ENCODE measurements at places on chromosomes 16 and 17.
A peak's percentile ranks its signal among the peaks of the same experiment; 100 is the strongest.

GRCh38 chr16:84040823-84041820 lies 1.5 kb downstream of the SLC38A8 start:
- DNase-seq, result no peak

GRCh38 chr16:76729525-76729924 lies 452.3 kb downstream of the CNTNAP4 start:
- no peak for DNase-seq

DNA sequence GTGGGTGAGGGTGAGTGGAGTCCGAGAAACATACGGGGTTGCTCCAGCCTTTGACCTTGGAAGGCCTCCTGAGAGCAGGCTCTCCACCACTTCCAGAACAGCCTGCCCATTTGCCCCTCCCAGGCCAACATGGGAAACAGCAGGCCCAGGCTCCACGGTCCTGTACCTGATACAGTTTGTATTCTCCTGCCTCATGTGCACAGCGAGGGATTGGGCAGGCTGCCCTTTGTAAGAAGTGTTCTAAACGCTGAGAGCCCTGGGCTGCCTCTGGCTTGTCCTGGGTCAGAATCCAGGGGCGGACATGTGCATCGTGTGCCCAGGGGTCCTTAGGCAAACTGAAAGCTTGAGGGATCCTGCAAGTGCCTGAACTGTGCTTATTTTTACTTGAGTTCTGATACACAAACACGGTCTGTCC lies 3.4 kb upstream of the CBX2 start:
- no peak for DNase-seq

GRCh38 chr17:15023589-15024336 lies 241.4 kb downstream of the PMP22 start:
- no peak for DNase-seq

- DNase-seq, result no peak
Observed at GRCh38 chr17:61040666-61041065, 359.0 kb upstream of the TBX2 start.

GRCh38 chr17:59492091-59492451 lies 73.3 kb upstream of the DHX40 start:
- no peak for DNase-seq

GRCh38 chr16:66604376-66605176 lies at the start of gene CMTM3:
TSS of gene CMTM3 (plus strand) at chr16:66604704. CDS start at chr16:66604806, 102 bp downstream.
- DNase-seq, result peak; percentile 44

GRCh38 chr17:2172077-2172851 lies 117.4 kb downstream of the HIC1 start:
- no peak for DNase-seq

DNA sequence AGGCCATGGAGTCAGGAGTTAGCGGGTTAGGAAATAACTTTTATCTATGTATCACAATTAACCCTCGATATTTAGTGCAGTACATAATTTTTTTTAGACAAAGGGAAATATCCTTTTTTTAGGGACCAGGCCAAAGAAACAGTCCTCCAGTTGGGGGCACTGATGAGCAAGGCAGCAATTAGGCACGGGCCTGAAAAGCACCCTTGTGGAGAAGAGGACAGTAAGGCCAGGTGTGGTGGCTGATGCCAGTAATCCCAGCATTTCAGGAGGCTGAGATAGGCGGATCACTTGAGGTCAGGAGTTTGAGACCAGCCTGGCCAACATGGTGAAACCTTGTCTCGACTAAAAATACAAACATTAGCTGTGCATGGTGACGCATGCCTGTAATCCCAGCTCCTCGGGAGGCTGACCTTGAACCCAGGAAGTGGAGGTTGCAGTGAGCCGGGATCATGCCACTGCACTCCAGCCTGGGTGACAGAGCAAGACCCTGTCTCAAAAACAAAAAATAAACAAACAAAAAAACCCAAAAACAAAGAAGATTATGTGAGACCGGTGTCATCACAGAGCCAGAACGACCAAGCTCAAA lies 158.3 kb upstream of the NOL11 start:
- DNase-seq, result no peak

- no peak for DNase-seq
Observed at GRCh38 chr16:17013038-17013437, 457.7 kb downstream of the XYLT1 start.

DNA sequence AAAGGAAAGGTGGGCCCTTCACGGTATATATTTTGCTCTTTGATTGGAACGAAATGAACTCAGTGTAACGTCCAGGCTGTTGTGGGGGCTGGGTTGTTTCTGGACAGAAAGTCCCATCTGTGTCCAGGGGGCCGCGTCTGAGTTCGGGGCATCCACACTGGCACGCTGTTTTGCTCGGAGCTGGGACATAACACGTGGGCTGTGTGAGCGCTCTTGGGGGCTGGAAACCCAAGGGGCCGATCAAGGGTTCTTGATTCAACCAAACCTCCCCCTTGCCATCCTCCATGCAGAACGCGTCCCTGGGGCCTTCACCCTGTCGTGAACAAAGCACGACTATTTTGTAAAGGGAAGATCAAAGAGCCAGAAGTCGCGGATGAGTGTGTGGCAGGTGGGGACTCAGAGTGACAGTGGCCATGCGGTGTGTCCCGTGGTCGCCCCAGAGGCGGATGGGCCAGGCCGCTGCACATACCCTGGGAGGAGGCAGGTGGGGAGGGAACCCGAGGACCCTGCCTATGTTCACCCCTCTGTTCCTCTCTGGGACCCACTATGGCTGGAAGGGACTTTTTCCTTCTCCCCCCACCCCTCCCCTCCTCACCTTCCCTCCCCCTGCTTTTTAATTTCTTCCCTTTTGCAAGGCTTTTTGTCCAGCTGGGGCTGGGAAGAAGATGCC lies 387.2 kb downstream of the SEC14L1 start:
- DNase-seq, result no peak

DNA sequence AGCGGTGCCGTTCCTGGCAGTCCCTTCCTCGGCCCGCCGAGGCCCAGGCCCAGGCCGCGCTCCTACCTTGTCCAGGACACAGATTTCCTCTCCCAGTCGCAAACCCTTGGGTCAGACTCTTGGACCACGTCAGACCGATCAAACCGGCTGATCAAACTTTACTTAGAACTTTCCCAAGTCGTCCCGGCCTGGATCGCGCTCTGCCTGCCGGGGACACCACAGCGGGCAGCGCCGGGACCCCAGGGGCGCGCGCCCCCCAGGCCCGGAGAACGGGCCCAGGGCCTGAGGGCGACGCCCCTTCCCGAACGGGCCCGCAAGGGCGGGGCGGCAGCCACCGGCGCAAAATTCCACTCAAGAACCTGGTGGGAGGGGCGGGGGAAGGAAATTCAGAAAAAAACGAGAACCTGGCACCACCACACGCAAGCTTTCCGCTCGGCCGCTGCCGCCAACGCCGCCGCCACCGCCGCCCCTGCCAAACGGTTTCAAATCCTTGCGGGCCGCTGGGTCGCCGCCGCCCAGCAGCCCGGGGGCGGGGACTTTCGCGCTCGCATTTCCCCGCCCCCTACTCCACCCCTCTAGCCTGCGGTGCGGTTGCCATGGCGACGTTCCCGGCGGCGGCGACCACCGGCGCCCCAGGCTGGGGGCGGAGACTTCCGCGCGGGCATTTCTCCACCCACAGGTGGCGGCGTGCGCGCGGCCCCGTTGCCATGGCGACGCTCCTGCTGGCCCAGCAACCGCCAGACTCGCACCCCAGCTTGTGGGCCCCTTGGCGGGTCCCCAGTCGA lies at the start of gene CEP112:
CEP112 (minus strand) TSS at position 541 of the 785 bp plus-strand sequence.
- DNase-seq, result peak; percentile 59

DNA sequence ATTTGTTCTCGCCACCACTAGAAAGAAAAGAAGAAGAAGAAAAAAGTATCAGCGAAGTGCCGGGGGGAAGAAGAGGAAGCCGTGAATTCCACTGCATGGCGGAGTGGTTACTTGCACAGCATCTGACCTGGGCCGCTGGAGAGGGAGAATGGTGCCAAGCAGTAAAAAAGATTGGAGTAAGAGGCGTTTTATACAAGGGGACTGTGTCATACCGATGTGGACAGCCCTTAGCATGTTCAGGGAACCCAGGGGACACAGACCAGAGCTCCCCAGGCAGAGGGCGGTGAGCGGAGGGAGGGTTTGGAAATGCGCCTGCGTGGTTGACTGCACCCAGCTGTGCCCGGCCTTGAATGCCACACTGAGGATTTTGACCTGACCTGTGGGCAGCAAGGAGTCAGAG lies 52.8 kb downstream of the PLXDC1 start:
- no peak for DNase-seq

- DNase-seq, result no peak
Observed at GRCh38 chr16:69424935-69425784, 741 bp downstream of the CYB5B start.

- DNase-seq, result peak; percentile 69
Observed at GRCh38 chr17:1724351-1724868, at the start of gene WDR81. TSS of gene WDR81 (plus strand) at chr17:1724704. CDS start at chr17:1724960, 256 bp downstream.

GRCh38 chr17:8776248-8776647 lies 17.9 kb upstream of the SPDYE4 start:
- no peak for DNase-seq

DNA sequence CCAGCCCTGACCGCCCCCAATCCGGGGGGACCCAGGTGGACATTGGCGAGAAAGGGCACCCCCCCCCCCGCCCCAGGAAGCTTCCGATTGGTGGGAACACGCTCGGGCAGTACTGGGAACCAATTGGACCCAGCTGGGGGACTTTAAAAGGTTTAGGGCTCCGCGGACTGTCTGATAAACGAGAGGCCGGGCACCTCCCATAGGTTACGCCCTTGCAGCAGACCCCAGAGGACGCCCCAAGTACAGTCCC lies 245 bp downstream of the TMEM256 start:
- no peak for DNase-seq

- DNase-seq, result no peak
Observed at GRCh38 chr17:56142781-56143180, 10.5 kb upstream of the ANKFN1 start.

- DNase-seq, result no peak
Observed at GRCh38 chr17:6057562-6057961, 12.6 kb upstream of the WSCD1 start.

- DNase-seq, result no peak
Observed at GRCh38 chr16:89779909-89780305, 36.5 kb downstream of the FANCA start.

- no peak for DNase-seq
Observed at GRCh38 chr17:82823004-82823403, 16.8 kb downstream of the ZNF750 start.

- DNase-seq, result peak; percentile 3
Observed at GRCh38 chr16:14354561-14355351, 275.3 kb downstream of the PARN start.

GRCh38 chr17:78974635-78975591 lies 4.8 kb downstream of the LGALS3BP start:
- no peak for DNase-seq

- DNase-seq, result no peak
Observed at GRCh38 chr16:70582280-70582978, 58.8 kb downstream of the SF3B3 start.

DNA sequence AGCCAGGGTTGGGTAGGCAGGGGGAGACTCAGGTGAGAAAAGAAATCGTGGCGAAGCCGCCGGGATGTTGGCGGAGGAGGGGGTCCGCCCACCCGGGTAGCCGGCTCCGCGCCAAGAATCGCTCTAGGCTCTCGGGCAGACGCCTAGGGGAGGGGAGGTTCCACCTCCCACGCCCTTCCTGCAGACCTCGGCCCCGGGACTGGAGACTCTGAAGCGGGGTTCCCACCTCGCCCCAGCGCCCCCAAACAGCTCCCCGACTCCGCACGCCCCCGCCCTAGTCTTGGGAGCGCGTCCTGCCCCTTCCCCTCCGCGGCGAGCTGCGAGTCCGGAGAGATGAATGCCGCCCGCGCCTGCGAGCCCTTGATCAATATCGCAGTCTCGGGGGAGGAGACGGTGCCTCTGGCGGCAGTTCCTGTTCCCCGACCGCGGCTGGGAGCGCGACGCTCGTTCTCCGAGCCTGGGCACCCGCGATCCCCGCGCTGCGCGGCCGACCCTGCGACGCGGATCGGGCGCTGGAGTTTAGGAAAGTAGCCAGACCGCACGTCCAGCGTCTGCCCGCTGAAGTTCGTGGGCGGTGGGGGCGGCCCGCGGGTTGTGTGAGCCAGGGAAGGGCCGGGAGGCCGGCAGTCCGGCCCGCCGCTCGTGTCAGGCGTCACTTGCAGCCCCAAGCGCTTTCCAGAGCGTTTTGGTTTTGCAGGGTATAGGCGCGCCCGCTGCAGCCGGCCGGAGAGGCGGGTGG lies 790 bp downstream of the CRHR1 start:
- DNase-seq, result no peak

- DNase-seq, result no peak
Observed at GRCh38 chr16:81716478-81717225, 62.4 kb upstream of the PLCG2 start.

- no peak for DNase-seq
Observed at GRCh38 chr16:72473631-72474030, 301.7 kb upstream of the PMFBP1 start.

DNA sequence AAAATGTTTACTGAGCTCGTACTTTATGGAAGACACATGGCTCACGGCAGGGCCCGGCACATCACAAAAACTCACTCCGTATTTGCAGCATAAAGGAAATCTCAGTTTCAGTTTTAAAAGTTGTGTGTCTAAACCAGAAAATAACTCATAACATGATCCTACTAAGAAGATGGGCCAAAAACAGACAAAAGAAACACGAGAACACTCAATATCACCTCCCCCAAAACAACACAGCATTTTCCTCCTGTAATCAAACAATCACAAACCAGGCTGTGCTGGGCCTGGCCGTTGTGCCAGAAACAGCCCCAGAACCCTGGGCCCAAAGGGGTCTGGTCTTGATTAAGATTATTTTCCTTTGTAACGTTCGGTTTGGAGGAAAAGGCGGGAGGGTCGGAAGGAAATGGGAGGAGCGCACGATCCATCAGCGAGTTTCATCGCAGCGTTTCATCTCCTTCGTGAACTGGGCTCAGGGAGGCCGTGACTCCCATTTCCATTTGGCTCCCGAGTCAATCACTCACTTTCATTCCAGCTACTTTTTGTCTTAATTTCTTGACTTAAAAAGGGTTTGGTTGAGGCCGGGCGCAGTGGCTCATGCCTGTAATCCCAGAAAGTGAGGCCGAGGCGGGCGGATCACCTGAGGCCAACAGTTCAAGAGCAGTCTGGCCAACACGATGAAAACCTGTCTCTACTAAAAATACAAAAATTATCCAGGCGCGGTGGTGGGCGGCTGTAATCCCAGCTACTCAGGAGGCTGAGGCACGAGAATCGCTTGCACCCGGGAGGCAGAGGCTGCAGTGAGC lies 61.4 kb downstream of the NXN start:
- DNase-seq, result no peak

- DNase-seq, result no peak
Observed at GRCh38 chr17:63974594-63975192, 2.0 kb upstream of the SCN4A start.

- no peak for DNase-seq
Observed at GRCh38 chr16:15726715-15727114, 76.7 kb downstream of the NDE1 start.

DNA sequence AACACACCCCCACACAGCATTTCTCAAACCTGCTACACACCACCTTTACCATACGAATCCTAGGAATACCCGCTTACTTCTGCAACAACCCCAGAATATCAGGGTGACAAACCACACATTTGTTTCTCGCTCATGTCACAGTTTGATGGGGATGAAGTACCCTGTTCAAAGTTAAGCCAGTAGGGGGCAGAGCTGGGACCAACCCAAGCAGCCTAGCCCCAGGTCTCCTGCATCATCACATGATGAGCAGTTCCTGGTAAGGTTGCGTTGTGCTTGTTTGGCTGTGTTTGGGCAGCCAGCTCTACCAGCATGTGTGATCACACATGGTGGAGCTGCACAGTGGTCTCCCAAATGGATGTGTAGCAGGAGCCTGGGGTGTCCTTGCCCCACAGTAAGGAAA lies 103.6 kb upstream of the C16orf82 start:
- DNase-seq, result no peak

Measured in activated CD4-positive, CD25-positive, alpha-beta regulatory T cell treated with anti-CD3 and anti-CD28 coated beads, Interleukin-2, amount 50 U/mL, for 16 hours (primary cell).